ENCODE measurements at places on chromosomes 16 and 17.
A peak's percentile ranks its signal among the peaks of the same experiment; 100 is the strongest.

DNA sequence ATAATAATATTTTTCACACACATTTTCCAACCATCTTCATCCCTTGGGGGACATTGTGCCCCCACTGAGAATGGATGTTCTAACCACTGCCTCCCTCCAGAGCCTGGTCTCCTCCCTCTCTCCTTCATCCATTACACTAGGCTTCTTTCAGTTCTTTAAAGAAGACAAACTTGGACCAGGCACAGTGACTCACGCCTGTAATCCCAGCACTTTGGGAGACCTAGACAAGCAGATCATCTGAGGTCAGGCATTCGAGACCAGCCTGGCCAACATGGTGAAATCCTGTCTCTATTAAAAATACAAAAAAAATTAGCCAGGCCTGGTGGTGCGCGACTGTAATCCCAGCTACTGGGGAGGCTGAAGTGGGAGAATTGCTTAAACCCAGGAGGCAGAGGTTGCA lies 6.5 kb downstream of the ALOX15 start:
- no peak for DNase-seq

- no peak for DNase-seq
These were observed 21.9 kb upstream of the C1QTNF8 start for GRCh38 chr16:1117926-1118325.

GRCh38 chr17:79866791-79867518 lies 27.7 kb upstream of the CBX4 start:
- no peak for DNase-seq

DNA sequence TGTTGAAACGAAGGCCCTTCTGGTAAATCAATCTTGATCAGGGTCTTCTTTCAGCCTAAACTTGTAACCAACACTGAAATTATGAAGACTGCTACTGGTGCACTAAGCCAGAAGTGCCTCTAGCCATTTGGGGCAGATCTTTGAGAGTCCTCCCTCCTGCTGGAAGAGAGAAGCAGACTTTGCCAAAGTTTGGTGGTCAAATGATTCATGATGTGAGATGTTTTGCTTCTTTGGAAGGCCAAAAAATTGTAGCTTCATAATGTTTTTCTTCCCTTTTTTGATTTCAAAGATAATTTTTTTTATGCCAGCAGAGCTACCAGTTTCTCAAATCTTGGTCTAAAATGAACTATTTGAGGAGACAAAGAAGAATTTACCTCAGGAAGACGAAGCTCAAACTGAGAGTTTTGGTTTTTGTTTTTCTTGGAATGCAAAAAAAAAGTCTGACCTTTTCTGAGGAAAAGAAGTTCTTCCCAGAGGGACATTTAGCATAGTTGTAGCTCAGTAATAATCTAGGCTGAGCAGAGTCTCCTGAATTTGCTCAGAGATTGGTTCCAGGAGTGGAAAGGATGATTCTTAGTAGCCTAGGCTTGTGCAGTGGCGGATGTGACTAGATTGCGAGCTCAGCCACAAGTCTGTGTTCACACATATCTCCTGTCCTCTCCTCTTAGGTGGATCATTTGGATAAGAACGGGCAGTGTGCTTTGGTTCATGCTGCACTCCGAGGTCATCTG lies 50.9 kb downstream of the CYB561 start:
- DNase-seq, result no peak

GRCh38 chr16:23959752-23960072 lies 123.9 kb downstream of the PRKCB start:
- DNase-seq, result no peak

- peak; percentile 35 for DNase-seq
These were observed 15.6 kb downstream of the MRPS23 start for GRCh38 chr17:57834146-57834741.

- DNase-seq, result no peak
These were observed 72.7 kb downstream of the PRKCA start for GRCh38 chr17:66375121-66375520.

DNA sequence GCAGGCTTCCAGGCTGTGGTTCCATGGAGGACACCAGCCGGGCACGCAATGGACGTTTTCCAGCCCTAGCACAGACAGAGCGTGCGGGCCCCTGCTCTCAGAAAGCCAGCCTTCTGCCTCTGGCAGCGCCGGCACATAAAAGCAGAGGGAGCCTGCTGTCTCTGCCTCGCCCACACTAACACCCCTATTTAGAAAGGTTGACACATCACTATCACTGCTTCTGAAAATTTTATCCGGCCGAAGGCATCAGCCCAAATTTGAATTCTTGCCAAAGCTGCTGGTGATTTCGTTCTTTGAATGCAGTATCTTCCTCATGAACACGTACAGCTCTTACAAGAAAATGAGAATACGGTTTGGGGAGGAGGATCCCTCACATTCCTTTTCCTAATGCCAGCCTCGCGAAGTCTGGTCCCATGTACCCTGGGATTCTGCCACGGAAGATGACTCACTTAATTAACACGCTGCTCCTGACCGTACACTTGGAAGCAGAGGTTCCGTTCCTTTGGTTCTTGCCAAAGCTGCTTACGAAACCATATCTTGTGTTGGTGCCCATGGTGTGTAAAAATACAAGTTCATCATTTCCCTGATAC lies 1.3 kb upstream of the RAB11FIP3 start:
- DNase-seq, result no peak

- no peak for DNase-seq
These were observed 53.5 kb downstream of the WDR59 start for GRCh38 chr16:74931445-74931844.

GRCh38 chr16:35344012-35344762 lies 1884.8 kb downstream of the TP53TG3F start:
- no peak for DNase-seq

DNA sequence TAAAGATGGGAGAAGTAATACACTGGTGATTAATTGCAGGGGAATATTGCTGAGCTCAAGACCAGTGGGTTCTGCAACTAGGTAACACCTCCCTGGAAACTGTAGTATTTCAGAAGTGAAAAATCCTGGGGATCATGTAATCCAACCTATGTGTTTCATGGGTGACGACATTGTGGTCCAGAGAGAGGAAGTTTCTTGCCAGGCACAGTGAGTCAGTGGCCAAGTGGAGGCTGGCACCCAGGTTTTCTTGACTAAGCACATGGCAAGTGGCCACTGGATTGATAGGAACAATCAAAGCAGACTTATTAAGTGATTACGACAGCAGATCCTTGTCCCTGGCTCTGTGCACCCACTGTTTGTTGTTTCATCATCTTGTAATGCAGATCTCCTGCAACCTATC lies 14.6 kb upstream of the CIITA start:
- no peak for DNase-seq

DNA sequence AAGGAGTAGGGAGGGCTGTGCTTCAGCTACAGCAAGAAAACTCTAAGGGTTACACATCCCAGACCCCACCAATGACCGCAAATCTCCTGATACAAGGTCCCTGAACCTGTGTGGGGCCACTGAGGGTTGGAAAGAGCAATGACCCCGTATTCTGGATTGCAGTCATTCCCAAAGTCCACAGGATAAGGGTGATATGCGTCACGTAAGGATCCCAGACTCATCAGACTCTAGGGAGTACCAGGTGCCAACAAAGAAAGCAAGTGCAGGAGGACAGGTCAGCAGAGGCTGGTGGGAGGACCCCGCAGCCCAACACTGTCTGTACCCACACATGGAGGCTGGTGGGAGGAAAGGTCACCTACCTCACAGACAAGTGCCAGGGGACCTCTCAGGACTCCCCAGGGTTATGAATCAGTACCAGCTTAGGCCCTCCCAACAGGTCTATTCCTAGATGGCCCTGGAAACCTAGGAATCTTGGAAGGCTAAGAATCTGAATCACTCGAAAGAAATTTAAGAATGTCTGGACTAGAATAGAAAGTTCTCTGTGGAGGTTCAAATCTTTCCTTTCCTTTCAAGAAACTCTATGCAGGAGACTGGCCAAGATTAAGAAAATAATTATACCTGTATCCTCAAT lies 16.2 kb downstream of the PITPNA start:
- DNase-seq, result no peak

- DNase-seq, result peak; percentile 16
These were observed 22.7 kb downstream of the PEMT start for GRCh38 chr17:17568772-17569195.

- DNase-seq, result no peak
These were observed 32.8 kb downstream of the NETO2 start for GRCh38 chr16:47110939-47111338.

GRCh38 chr16:50198802-50199403 lies 45.8 kb downstream of the TENT4B start:
- peak; percentile 2 for DNase-seq

- DNase-seq, result no peak
These were observed 27.3 kb downstream of the KAT7 start for GRCh38 chr17:49815761-49816281.

GRCh38 chr16:89146211-89147005 lies 25.1 kb upstream of the CDH15 start:
- no peak for DNase-seq

Measured in NCI-H2081 (cell line).